ENCODE measurements at places on chromosomes 1 and 21. TPM values are rescaled to one million over a fixed set of nuclear protein-coding genes. Genes with fewer than 3 reads are reported as not detected.

- no peak overlapping the region for H3K4me3 ChIP-seq
- H3K4me1 ChIP-seq: no peaks in the 10 kb centered on the region
- no peak for DNase-seq
- peaks cover 1% of the 10 kb centered on the region for H3K27me3 ChIP-seq
- H3K27ac ChIP-seq: no peak overlapping the region
- no peaks in the 10 kb centered on the region for H3K36me3 ChIP-seq
Observed at GRCh38 chr1:215277532-215277931, 195.0 kb downstream of the KCNK2 start.

- H3K27ac ChIP-seq: no peak overlapping the region
- peaks cover 7% of the 10 kb centered on the region for H3K4me1 ChIP-seq
- no peak overlapping the region for H3K4me3 ChIP-seq
- peaks cover 8% of the 10 kb centered on the region for H3K36me3 ChIP-seq
- no peak for DNase-seq
Observed at GRCh38 chr21:45084881-45085536, 10.6 kb downstream of the ADARB1 start.

GRCh38 chr1:209609791-209610630 is 26.5 kb downstream of the CAMK1G start:
- H3K4me3 ChIP-seq: no peak overlapping the region
- DNase-seq: no peak
- no peaks in the 10 kb centered on the region for H3K4me1 ChIP-seq
- no peaks in the 10 kb centered on the region for H3K27me3 ChIP-seq
- H3K36me3 ChIP-seq: no peaks in the 10 kb centered on the region

DNA sequence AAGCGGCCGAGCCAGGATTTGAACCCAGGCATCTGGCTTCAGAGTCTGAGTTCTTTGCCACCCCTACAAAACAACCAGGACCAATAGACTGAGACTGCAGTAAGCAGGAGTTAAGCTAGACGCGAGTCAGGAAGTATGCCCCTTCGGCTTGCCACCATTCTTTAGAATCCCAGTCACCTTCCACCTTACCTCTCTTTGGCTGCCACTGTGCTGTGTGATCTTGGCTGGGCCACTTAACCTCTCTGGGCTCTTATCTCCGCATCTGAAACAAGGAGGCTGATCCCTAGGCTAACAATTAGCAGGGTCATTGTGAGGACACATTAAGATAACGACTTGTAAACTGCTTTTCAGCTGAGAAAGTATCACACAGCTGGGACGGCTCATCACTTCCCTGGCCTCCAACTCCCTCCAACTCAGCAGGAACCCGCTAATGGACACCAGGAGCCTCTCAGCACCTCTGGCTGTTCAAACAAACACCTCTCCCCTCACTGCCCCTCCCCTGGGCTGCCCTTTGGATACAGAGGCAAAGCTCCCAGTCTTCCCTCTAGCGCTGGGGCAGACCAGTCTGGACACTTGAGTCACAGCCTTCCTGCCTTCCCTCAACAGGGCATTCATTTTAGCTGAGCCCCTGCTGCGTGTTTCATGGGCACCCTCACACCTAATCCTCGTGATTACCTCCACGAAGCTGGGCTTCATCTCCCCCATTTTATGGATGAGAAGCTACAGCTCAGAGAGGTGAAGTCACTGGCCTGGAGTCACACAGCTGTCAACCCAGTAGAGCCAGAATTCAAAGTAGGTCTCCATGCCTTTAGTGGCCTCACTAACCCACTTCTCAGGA is 83.2 kb downstream of the CAMK2N1 start:
- H3K36me3 ChIP-seq: no peaks in the 10 kb centered on the region
- H3K27me3 ChIP-seq: peaks cover 4% of the 10 kb centered on the region
- H3K4me3 ChIP-seq: no peak overlapping the region
- H3K4me1 ChIP-seq: no peaks in the 10 kb centered on the region

- no peaks in the 10 kb centered on the region for H3K36me3 ChIP-seq
- H3K4me1 ChIP-seq: no peaks in the 10 kb centered on the region
- no peaks in the 10 kb centered on the region for H3K27me3 ChIP-seq
- peak overlapping the region; percentile 97 for H3K4me3 ChIP-seq
- no peak overlapping the region for H3K27ac ChIP-seq
Observed at GRCh38 chr1:85707267-85707989, 805 bp downstream of the ZNHIT6 start.

DNA sequence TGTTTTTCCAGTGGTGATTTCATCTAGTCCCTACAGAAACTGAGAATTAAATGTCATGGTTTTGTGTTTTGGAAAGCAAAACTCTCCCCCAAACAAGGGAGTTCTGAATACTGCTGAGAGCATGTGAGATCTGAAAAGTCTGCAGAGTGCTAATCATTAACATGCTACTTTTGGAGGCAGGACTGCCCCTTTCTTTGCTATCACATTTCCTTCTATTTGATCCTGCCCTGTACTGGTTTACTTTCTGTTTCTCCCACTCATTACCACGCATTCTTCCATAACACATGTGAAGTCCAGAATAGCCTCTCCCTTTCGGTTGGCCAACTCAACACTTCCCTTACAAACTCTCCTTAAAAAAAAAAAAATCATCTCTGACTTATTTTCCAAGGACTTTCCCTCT is 63.6 kb downstream of the GADD45A start:
- DNase-seq: no peak
- no peaks in the 10 kb centered on the region for H3K27me3 ChIP-seq
- H3K4me1 ChIP-seq: peaks cover 19% of the 10 kb centered on the region
- H3K27ac ChIP-seq: peak overlapping the region; percentile 84
- H3K36me3 ChIP-seq: no peaks in the 10 kb centered on the region
- H3K4me3 ChIP-seq: peak overlapping the region; percentile 7

DNA sequence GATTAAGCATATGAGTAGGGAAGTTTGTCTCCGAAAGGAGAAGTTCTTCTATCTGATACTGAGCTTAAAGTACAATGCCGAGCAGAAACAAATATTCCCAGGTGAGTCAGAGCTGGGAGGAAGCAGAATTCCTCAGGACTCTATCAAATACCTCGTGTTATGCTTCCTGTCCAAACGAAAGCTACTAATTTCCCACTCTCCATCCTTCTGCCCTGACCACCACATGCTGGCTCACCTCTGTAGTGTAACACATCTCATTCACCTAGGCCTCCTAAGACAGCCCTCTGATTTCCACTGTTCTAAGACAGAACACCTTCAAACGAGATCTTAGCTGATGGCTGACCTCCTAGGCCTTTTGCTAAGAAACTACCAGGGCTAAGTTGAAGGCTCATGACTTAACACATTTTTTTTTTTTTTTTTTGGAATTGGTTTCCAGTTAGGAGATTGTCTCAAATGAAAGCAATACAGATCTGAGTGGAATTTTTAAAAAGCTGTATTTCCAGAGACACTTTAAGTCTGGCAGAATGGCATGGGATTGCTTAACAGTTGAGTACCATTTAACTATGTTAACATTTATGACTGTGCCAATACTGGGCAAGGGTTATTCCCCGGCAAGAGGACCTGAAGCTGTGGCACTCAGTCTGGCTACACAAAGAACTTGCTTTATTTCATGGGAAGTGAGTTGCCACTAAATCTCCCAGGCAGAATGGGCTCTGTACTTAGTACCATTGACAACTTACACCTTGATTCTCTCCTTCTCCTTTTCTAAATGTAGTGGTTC is 583.4 kb downstream of the DPYD start:
- H3K27ac ChIP-seq: no peak overlapping the region
- no peaks in the 10 kb centered on the region for H3K27me3 ChIP-seq
- H3K36me3 ChIP-seq: no peaks in the 10 kb centered on the region

- no peak overlapping the region for H3K27ac ChIP-seq
- H3K4me3 ChIP-seq: no peak overlapping the region
- H3K4me1 ChIP-seq: no peaks in the 10 kb centered on the region
- H3K36me3 ChIP-seq: no peaks in the 10 kb centered on the region
- no peaks in the 10 kb centered on the region for H3K27me3 ChIP-seq
- DNase-seq: no peak
Observed at GRCh38 chr1:178109348-178110143, 15.6 kb downstream of the RASAL2 start.

DNA sequence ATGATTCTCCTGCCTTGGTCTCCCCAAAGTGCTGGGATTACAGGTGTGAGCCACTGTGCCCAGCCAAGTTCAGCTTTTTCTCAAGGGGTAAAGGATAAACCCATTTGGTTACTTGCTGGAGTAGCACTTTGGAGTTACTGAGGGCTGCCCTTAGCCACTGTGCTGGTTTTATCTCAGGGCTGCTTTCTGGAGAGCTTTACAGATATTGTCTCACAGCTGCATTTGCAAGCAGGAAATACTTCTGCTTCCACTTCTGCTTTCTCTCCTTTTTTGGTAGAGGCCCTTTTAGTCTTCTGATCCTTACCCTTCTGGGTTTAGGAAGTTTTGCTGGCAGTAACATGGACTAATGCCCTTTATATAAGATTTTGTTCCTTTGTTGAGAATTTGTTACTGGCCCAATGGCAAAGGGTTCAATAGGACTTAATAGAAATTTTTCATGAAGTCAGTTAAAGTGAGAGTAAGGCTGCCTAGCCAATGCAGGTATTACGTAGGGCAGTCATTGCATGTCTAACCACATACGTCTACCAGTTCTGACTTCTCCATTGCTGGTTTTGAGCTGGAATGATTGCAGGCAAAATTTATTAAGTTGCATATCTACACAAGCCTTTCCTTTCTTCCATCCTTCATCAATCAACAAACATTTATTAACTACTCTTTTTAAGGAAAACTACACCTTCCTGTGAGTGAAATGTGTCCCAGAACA is 24.4 kb downstream of the CAP1 start:
- no peaks in the 10 kb centered on the region for H3K27me3 ChIP-seq
- no peak overlapping the region for H3K27ac ChIP-seq
- H3K36me3 ChIP-seq: peaks cover 27% of the 10 kb centered on the region
- no peaks in the 10 kb centered on the region for H3K4me1 ChIP-seq

GRCh38 chr1:151568626-151569088 is 28.5 kb downstream of the TUFT1 start:
- no peak overlapping the region for H3K27ac ChIP-seq
- peaks cover 2% of the 10 kb centered on the region for H3K36me3 ChIP-seq
- no peaks in the 10 kb centered on the region for H3K27me3 ChIP-seq

- no peaks in the 10 kb centered on the region for H3K36me3 ChIP-seq
- H3K4me1 ChIP-seq: no peaks in the 10 kb centered on the region
- no peak overlapping the region for H3K4me3 ChIP-seq
- DNase-seq: no peak
Observed at GRCh38 chr1:115732316-115732715, 36.2 kb downstream of the CASQ2 start.

- no peaks in the 10 kb centered on the region for H3K27me3 ChIP-seq
- H3K4me3 ChIP-seq: peak overlapping the region; percentile 63
- peak overlapping the region; percentile 85 for H3K27ac ChIP-seq
Observed at GRCh38 chr1:167720965-167721616, 691 bp upstream of the MPZL1 start.

DNA sequence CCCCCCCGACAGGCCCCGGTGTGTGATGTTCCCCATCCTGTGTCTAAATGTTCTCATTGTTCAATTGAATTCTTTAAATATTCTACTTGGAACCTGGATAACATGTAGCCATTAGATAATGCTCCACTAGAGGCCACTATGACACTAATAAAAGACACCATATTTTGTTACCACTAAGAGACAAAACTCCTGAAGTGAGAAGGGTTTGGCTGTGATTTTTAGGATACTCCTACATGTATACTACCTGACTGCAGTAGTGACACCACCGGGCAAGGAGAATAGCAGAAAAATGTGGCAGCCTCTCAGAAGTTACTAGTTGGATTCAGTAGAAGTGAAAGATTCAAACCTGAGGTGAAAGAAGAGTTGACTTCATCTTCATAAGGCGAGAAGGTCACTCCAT is 36.0 kb downstream of the F5 start:
- H3K4me3 ChIP-seq: no peak overlapping the region
- no peaks in the 10 kb centered on the region for H3K4me1 ChIP-seq
- H3K27me3 ChIP-seq: no peaks in the 10 kb centered on the region
- H3K27ac ChIP-seq: no peak overlapping the region
- no peaks in the 10 kb centered on the region for H3K36me3 ChIP-seq
- DNase-seq: no peak

DNA sequence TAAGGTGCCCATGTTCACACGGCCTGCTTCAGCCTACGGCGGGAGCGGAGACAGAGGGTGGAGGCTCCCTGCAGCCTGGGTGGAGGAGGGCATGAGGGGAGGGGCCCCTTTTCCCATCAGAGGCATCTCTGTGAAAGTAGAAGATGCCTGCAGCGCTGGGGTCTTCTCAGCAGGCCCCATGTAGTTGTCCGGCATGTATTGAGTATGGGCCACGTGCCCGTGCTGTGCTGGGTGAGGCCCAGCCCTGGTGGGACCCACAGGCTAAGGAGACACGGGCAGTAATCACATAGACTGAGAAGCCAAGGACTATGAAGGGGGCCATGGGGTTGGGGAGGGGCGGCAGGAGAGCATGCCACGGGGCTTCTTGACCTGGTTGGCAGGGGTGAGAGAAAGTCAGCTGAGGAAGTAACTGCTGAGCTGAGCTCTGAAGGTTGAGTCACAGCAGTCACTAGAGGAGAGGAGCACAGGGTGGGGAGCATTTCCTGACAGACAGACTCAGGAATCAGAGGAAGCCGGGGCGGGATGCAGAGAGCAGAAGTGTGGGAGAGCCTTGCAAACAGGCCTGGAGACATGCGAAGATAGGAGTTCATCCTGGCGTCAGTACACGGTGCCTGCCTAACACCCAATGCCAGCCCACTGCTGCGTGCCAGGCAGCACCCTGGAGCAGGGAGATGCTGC is 21.6 kb downstream of the PSEN2 start:
- H3K27ac ChIP-seq: no peak overlapping the region
- H3K4me3 ChIP-seq: no peak overlapping the region
- peak; percentile 42 for DNase-seq

GRCh38 chr1:87368907-87369306 is 40.2 kb downstream of the LMO4 start:
- no peaks in the 10 kb centered on the region for H3K27me3 ChIP-seq
- no peak overlapping the region for H3K27ac ChIP-seq
- H3K36me3 ChIP-seq: no peaks in the 10 kb centered on the region
- H3K4me3 ChIP-seq: no peak overlapping the region
- no peak for DNase-seq

KIF21B gene
- 4.0 TPM for total RNA-seq

SCCPDH gene
- 24.8 TPM for total RNA-seq

TTC24 gene
- total RNA-seq: not detected

S100A14 gene
- not detected for total RNA-seq

RNF223 gene
- total RNA-seq: not detected

FLG2 gene
- total RNA-seq: not detected

DHDDS gene
- 42.3 TPM for total RNA-seq

CR1L gene
- total RNA-seq: 0.24 TPM

UQCRHL gene
- total RNA-seq: 1.3 TPM

All from aorta (tissue), 5 donors.